ENCODE measurements at places on chromosomes 1 and 21. TPM values are rescaled to one million over a fixed set of nuclear protein-coding genes. Genes with fewer than 3 reads are reported as not detected.

The KIAA1614 gene
- 1.7 TPM for total RNA-seq

The CR1 gene
- total RNA-seq, result not detected

The ATAD3B gene
- 15.9 TPM for total RNA-seq

- DNase-seq, result no peak
These were observed 74.6 kb downstream of the LMO4 start for GRCh38 chr1:87403061-87403820.

GRCh38 chr1:1348420-1349255 lies 580 bp downstream of the DVL1 start:
- DNase-seq, result peak; percentile 33

GRCh38 chr1:236734141-236734765 lies 48.0 kb downstream of the ACTN2 start:
- DNase-seq, result peak; percentile 9

GRCh38 chr21:31254131-31254530 lies 89.9 kb downstream of the TIAM1 start:
- DNase-seq, result no peak

- no peak for DNase-seq
These were observed 43.2 kb downstream of the HHAT start for GRCh38 chr1:210371916-210372315.

GRCh38 chr1:26922431-26922729 lies 837 bp downstream of the NUDC start:
- DNase-seq, result no peak

GRCh38 chr1:206631085-206631509 lies 4.2 kb upstream of the DYRK3 start:
- DNase-seq, result peak; percentile 75

DNA sequence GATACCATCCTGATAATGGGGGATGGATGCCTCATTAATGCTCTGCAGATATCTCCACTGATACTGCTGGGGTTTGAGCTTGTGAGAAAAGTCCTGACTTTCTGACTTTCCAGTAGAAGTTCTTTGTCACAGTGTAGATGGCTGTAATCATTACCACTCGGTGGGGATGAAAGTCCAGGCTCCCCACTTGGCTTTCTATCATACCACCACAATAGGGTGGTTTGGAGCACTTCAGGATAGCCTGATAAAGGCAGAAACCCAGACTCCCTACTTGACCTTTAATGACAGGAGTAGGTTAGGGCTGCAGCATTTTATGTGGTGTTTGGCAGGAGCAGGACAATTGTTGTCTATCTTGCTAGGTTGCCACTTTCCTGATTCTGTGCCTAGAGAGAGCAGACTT lies 294.1 kb downstream of the BRINP3 start:
- no peak for DNase-seq

DNA sequence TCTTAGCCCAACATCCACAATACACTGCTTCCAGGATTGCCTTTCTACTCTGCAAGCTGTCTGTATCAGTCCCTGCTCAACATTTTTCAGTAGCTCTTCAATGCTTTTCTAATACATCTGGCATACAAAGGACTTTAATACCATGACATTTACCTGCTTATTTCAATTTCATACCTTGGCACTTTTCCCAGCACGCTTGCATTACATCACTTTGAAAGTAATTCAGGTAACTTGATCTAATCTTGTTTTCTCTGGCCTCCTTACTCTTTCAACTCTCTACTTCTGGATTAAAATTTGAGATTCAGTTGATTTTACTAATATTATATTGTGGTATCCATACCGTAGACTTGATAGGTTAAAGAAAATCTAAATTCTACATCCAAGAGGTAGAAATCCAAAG lies 103.0 kb downstream of the PTGS2 start:
- no peak for DNase-seq

DNA sequence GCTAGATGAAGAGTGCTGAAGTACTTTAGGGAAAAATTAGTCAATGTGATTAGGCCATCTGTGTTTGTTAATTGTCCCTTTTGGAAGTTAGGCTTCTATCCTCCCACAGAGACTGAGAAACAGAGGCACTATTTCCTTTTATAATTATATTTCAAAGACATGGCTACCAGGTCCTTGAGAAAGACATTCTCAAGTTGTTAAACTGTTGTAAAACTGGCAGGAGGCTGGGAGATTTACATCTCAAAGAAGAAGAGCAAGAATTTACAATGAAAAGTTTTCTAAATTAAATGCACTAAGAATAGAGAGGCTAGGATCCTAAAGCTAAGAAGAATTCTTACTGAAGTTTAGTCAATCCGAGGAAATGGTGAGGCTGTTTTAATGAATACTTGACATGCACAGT lies 74.0 kb upstream of the BRINP3 start:
- DNase-seq, result no peak

GRCh38 chr1:97744977-97745376 lies 175.9 kb downstream of the DPYD start:
- DNase-seq, result no peak
